ENCODE measurements at places on chromosomes 5 and 9. TPM values are rescaled to one million over a fixed set of nuclear protein-coding genes. Genes with fewer than 3 reads are reported as not detected.

DNA sequence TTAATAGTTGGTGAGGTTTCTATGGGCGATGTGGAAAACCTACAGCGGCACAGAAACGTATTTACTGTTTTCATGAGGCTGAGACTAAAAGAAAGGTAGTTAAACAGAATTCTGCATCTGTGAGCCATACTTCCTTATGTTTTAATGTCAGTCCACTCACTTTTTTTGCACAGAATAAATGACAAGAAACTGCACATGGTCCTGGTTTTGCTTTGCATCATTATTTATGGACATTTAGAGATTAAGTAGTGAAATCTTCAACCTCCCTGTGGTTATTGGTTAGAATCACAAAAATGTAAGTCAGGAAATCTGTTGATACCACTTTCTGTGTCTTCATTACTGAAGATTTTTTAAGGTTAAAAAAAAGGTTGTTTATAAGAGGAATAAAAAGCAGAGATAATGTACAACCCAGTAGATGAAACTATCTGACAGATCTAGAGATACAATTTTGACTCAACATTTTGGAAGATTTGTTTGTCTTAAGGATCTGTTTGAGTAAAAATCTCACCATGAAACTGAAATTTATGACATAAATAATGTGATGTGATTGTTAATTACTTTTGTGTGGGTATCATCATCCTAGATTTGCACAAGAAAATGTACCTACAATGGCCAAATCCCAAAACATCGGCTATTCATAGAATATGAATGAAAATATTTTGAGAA lies 2.4 kb downstream of the PRR16 start:
- peak overlapping the region; percentile 59 for H3K4me3 ChIP-seq
- H3K36me3 ChIP-seq: no peaks in the 10 kb centered on the region
- H3K27me3 ChIP-seq: peaks cover 28% of the 10 kb centered on the region
- no peak overlapping the region for H3K27ac ChIP-seq
- no peak for DNase-seq
- peaks cover 16% of the 10 kb centered on the region for H3K4me1 ChIP-seq

DNA sequence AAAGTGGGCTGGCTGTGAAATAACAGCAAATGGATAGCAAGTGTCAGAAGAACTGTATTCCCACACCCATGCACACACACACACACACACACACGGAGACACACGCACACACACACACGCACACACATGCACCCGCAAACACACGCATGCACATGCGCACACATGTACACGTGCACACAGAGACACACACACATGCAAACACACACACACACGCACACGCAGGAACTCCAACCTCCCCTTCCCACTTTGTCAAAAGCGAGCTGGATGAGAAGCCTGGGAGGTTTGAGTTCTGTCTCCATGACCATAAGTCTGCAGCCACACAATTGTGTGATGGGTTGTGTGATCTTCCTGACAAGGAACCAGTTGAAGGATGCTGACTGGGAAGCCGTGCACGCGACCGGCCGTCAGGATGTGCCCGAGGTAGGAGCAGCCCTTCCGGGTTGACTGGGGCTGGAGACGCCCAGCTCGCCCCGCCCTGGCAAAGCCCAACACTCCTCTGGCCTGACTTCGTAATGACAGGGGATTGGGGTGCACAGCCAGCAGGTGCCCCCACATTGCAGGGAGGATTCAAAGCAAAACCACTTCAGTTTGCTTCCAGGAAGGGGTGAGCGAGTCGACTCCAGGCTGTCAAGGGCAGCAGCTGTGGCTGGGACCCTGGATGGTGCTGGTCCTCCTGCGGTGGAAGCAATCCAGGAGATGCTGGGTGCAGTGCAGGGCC lies 29.3 kb upstream of the NKD2 start:
- H3K27ac ChIP-seq: no peak overlapping the region
- H3K36me3 ChIP-seq: no peaks in the 10 kb centered on the region
- peaks cover 5% of the 10 kb centered on the region for H3K4me1 ChIP-seq
- peaks cover 6% of the 10 kb centered on the region for H3K27me3 ChIP-seq

DNA sequence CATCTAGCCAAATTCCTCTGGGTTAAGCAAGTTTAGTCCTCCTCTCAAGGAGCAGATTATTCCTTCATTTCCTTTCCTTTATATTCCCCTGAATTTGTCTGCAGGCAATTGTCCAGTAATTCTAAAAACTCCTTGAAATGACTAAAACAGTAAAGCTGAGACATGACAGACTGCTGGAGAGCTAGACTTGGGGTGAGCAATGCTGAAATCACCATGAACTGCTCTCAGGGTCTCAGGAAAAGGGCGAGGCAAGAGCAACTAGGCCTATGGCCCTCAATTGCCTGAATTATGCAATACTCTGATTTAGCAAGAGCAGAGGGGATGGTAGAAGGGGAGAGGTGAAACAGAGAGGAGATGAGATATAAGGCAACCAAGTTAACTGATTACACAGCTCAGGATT lies 172.9 kb upstream of the NREP start:
- no peaks in the 10 kb centered on the region for H3K27me3 ChIP-seq
- peaks cover 7% of the 10 kb centered on the region for H3K4me1 ChIP-seq
- H3K4me3 ChIP-seq: no peak overlapping the region
- no peaks in the 10 kb centered on the region for H3K36me3 ChIP-seq

DNA sequence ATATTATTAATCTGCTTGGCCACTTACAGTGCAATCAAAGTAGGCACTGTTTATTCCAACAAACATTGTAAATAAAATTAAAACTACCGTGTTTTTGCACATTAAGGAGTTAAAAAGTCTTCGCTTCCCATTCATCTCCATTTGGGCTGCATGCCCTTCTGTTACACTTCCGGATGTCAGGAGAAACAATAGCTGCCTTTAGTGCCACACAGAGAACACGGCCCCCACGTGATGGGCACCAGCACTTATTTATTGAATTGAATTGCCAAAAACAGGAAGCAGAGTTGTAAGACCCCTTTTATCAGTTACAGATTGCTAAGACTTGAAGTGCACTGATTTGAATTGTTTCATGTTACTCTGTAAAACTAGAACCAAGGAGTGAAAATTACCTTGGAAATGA lies 80.4 kb downstream of the LHFPL2 start:
- peak overlapping the region; percentile 15 for H3K27ac ChIP-seq
- no peaks in the 10 kb centered on the region for H3K27me3 ChIP-seq
- no peak for DNase-seq
- no peaks in the 10 kb centered on the region for H3K36me3 ChIP-seq
- no peak overlapping the region for H3K4me3 ChIP-seq

GRCh38 chr9:21974722-21975409 lies 19.3 kb downstream of the CDKN2A start:
- H3K27me3 ChIP-seq: peaks cover 96% of the 10 kb centered on the region
- H3K4me1 ChIP-seq: peaks cover 25% of the 10 kb centered on the region

- no peaks in the 10 kb centered on the region for H3K36me3 ChIP-seq
- DNase-seq: no peak
- H3K27me3 ChIP-seq: no peaks in the 10 kb centered on the region
These were observed 124.5 kb downstream of the C5orf15 start for GRCh38 chr5:133843911-133844310.

DNA sequence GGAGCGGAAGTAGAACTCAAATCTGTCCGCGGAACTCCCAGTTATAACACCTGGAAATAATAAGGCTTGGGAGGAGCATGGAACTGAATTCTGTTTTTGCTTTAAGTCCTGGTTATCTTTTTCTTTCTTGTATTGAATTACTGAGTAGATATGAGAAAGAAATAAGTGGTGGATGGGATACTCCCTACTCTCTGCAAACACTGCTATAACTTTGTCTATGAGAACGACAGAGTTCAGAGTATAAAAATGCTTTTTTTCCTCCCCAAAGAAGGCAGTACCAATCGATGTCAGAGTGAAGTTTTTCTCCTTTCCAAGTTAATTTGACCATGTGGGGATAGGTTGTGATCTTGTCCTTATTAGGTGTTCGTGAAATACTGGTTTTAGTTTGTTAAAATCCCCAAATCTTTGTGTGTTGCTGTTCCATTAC lies 1.2 kb downstream of the RIC1 start:
- DNase-seq: no peak
- peak overlapping the region; percentile 97 for H3K27ac ChIP-seq
- no peaks in the 10 kb centered on the region for H3K36me3 ChIP-seq
- H3K4me3 ChIP-seq: peak overlapping the region; percentile 96
- H3K4me1 ChIP-seq: peaks cover 64% of the 10 kb centered on the region
- H3K27me3 ChIP-seq: no peaks in the 10 kb centered on the region

- DNase-seq: no peak
- no peaks in the 10 kb centered on the region for H3K4me1 ChIP-seq
These were observed 387.8 kb upstream of the WWC1 start for GRCh38 chr5:167903659-167904058.

Gene ZNF618
- total RNA-seq: 10.2 TPM

Gene SLIT3
- total RNA-seq: 48.6 TPM

Gene EDIL3
- 17.0 TPM for total RNA-seq

Gene GMCL2
- total RNA-seq: not detected
